ENCODE measurements at places on chromosomes 5 and 9.

GRCh38 chr5:76751291-76751690 lies 35.4 kb downstream of the F2R start:
- no peak for DNase-seq

GRCh38 chr5:169571355-169571754 lies 12.2 kb upstream of the SPDL1 start:
- DNase-seq: no peak

DNA sequence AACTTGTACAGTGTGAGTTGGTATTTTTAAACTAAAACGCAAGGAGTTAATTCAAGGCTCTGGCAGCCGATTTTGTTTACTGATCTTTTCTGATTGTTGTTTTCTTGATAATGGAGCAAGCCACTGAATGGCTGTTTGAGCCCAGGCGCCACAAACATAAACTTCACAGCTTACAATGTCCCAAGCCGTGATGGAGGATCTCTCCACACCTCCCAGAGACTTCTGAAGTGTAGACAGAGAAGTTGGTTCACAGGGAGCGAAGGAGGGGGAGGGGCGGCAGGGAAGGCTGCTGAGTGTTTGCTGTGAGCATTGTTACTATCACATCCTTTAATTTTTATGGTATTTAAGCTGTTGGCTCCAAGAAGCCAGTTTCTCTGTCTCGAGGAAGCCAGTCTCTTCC lies 14.7 kb downstream of the ISL1 start:
- DNase-seq: no peak

- no peak for DNase-seq
These were observed 57.8 kb upstream of the LIFR start for GRCh38 chr5:38613992-38614836.

GRCh38 chr9:35952526-35953191 lies 5.3 kb downstream of the OR2S2 start:
- no peak for DNase-seq

GRCh38 chr5:132782101-132782500 lies 5.1 kb upstream of the SEPTIN8 start:
- DNase-seq: no peak

GRCh38 chr5:173915310-173916014 lies 27.3 kb downstream of the CPEB4 start:
- DNase-seq: no peak

DNA sequence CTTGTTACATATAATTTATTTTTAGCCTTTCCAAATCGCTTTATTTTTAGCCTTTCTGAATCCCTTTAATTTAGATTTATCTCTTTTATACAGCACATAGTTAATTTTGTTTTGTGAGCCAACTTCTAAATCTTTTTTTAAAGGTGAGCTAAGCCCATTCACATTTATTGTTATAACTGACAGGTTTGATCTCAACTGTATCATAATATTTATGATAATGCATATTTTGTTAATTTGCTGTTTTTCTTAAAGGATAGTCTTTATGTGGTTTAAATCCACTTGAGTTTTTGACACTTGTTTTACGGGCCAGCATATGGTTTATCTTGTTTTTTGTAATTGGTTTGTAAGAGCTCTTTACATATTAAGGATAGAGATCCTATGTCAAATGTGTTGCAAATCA lies 177.8 kb upstream of the SMIM23 start:
- no peak for DNase-seq

DNA sequence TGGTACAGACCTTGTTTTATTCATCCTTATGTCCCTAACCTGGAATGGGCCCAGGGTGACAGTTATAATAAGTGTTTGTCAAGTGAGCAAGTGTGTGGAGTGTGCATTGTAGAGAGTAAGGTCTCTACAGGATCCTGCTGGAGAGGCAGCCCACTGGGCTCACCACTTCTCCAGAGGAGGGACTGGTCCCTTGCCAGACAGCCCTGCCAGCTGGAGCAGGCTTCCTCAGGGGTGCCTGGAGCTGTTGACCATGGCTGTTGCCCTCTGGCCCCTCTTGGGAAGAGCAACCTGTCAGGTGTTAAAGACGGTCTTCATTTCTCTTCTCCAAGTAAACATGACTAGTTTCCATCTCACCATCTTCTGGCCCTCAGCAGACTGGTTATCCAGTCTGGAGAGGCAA lies 20.0 kb downstream of the IRF1 start:
- DNase-seq: no peak

GRCh38 chr5:10563110-10563944 lies 543 bp upstream of the ANKRD33B start:
- no peak for DNase-seq

GRCh38 chr5:178282391-178282790 lies 49.8 kb upstream of the PHYKPL start:
- DNase-seq: no peak

GRCh38 chr5:151094852-151095245 lies 14.0 kb upstream of the TNIP1 start:
- no peak for DNase-seq

GRCh38 chr5:39689919-39690318 lies 265.1 kb upstream of the DAB2 start:
- DNase-seq: no peak

DNA sequence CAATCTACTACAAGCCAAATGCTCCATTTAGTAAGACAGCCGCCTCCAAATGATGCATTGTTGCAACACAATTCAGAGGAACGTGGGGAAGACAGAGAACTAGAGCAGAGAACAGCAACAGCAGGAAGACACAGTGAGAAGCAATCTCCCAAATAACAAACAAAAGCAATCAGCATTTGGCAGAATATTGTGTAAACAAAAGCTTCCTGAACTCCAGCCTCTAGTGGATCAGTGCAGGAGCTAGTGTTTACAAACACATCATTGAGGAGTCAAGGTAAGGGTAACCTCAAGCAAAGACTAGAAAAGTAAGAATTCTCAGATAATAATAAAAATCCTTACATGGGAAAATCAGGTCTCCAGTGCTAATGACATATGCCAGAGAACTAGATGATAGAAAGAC lies 20.6 kb downstream of the FST start:
- DNase-seq: no peak

DNA sequence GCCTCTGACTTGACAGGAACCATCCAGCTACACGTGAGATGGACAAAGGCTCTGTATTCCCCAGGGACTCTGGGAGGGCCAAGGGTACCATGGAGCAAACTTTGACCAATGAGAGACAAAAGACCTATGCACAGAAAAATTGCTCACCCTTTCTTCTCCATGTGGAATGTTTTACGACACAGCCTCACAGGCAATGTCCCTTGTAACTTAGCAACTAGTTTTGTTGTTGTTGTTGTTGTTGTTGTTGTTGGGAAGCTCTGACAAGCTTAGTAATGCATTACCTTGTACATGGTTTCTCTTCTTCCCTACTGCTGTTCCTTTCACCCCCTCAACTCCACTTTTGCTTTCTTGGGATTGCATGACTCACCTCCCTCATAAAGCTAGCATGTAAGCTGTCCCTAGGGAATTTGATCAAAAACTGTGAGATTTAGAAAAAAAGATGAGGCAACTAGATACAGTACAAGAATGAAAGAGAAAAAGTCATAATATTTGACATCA lies 550.9 kb downstream of the RAB3C start:
- DNase-seq: no peak

DNA sequence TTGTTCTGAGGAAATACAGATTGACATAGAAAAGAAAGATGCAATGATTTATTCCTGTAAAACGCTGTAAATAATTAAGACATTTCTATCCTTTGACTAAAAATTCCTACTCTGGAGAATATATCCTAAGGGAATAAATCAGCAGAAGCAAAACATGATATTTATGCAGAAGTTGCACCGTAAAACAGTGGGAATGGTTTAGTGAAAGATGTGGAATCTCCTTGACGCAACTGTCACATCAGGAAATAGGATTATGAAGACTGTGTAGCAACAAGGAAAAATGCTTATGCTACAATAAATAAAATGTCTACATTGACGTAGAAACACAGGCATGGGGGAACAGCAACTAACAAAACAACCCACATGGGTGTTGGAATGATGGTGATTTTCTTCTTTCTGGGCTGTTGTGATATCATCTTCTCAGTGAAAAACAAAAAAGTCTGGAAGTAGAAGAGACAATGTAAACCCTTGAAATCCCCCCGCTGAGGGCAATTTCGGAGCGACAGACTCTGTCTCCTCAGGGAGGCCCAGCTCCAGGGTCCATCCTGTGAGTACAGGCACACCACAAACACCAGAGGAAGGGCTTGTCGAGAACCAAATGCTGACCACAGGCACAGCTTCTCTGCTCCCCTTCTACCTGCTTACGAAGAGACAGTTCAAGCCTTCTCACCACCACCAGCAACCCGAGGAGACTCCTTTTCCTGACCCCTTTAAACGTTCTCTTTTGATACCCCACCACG lies 25.2 kb downstream of the COL23A1 start:
- no peak for DNase-seq

DNA sequence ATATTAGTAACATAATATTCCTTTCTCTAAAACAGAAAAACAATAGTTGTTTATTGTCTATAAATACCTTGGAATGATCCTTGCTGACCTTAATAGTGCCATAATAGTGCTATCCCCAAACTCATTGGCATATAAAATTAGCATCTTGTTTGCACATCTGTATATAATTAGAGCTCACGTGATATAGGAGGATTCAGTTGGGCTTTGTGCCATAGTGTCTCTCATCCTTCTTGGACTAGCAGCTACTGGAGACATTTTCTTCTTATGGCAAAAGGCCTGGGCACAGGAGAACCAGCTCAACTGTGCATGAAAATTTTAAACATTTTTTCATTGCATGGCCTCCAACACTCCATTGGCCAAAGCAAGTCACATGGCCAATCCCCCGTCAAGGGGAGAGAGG lies 342.5 kb downstream of the SPATA31D1 start:
- DNase-seq: no peak

DNA sequence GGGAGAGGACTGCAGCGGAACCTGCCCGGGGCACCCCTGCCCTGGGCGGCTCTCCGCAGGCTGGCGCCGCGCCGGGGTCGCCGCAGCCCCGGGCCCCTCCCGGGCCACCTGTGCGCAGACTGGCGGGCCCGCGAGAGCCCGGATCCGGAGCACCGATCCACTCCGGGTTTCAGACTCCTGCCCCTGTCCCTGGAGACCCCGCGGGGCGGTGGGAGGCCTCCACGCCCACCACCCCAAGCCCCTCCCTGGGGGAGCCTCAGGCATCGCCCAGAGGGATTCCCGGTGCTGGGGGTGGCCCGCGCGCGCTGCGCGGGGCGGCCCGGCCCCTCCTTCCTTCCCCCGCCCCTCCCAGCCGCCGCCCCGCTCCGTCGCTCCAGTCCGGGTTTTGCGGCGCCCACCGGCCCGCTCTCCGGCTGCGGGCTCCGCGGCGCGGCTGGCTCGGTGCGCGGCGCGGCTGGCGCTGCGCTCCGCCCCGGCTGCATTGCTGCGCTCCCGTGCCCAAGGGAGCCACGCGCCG lies at the start of gene UNC5A:
TSS of gene UNC5A (plus strand) at position 479 of the 517 bp plus-strand sequence. CDS start 192 bp downstream, outside the sequence.
- no peak for DNase-seq

GRCh38 chr9:95157481-95158151 lies 159.9 kb downstream of the FANCC start:
- no peak for DNase-seq

DNA sequence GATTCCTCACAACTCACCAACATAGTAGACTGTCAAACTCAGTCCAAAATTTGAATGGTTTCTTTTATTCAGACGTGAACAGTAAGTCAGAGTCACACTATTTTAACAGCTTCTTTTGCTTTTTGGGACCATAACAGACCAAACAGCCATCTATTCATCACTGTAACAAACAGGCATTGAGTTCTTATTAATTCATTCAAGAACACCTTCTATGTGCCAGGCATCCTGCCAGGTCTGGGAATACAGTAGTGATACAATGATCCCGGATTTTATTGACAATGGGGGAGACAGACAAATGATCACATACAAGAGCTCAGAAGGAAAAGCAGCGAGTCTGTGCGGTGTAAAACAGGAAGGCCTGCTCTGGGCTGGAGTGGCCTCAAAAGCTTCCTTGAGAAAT lies 153.3 kb upstream of the ERCC6L2 start:
- no peak for DNase-seq

DNA sequence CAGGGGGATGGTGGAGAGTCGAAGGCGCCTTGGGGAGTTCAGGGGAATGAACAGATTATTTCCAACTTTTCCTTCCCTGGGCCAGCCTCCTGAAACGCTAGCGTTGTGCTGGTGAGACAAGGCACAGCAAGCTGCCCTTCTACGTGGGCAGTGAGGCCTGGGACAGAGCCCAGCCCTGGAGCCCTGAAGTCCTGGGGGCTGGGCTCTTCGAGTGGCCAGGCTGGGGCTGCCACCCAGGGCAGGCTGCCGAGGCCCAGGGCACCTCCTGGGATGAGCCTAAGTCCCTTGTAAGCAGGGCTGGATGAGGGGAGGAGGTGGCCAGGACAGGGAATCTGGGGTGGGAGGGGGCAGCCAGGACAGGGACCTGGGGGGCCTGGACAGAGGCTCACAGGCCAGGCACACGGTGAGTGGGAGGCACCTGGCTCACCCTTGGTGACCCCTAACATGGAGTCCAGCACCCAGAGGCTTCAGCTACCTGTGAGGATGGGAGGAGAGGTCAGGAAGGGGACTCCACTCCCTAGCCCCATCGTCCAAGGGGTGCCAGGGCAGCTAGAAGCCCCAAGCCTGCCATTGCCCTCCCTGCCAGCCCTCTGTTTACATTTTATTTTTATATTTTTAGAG lies 1.3 kb upstream of the LCN12 start:
- DNase-seq: no peak

GRCh38 chr5:122701640-122702523 lies 73.0 kb upstream of the SNX2 start:
- no peak for DNase-seq

- no peak for DNase-seq
These were observed 17.6 kb downstream of the FLT4 start for GRCh38 chr5:180631549-180632383.

- DNase-seq: no peak
These were observed 34.8 kb upstream of the IFNK start for GRCh38 chr9:27489087-27489876.

DNA sequence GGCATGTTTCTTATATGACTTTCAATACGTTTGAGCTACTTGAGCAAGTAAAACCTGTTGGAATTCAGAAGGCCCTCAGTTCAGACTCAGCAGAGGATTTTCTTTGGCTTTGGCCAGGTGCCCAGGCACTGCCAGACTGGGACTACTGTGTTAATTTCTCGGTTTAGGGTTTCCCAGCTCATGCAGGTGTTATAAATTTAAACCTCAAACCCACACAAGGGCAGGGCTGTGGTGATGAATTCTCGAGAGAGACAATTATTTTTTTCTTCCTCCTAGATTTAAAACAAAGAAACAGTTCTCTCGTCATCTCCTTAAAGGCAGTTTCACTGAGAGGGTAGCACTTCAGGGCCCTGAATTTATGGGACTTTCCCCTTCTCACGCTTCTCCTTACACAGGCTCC lies 406.0 kb upstream of the PIK3R1 start:
- no peak for DNase-seq

- no peak for DNase-seq
These were observed 29.1 kb downstream of the KCNIP1 start for GRCh38 chr5:170532935-170533334.

GRCh38 chr9:20186823-20187222 lies 398.0 kb upstream of the SLC24A2 start:
- DNase-seq: no peak

GRCh38 chr5:135055396-135055795 lies 21.4 kb upstream of the PITX1 start:
- no peak for DNase-seq

DNA sequence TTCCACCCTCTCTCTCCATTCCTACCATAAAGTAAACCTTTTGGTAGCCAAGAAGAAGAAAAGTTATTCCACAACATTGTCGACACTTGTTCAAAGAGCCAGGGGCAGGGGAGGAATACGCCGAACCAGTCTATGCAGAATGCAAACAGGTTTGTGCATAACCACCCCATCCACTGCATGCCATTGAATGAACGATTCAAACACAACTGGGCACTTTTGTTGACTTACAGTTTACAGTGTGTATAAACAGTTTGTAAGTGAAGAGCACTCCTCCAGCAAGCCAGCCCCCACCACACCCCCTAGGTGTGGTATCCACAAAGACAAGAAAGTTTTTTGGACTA lies 6.8 kb upstream of the S1PR3 start:
- DNase-seq: no peak
